A549 treated with Hydrocortisone at 1 μM for 4 hours (cell line): ENCODE measurements at places on chromosomes 7 and 10. TPM values are rescaled to one million over a fixed set of nuclear protein-coding genes. Genes with fewer than 3 reads are reported as not detected.

Gene SFRP5
- total RNA-seq = 2.2 to 2.7 TPM (median 2.6 TPM) in 5 replicates

Gene HIBADH
- 37.4 to 47.1 TPM (median 41.6 TPM) in 5 replicates for total RNA-seq

Gene SLC26A3
- total RNA-seq = not detected in 5 replicates

Gene SAP25
- 0.18 to 0.85 TPM (median 0.21 TPM) in 4 of 5 replicates, not detected in the other for total RNA-seq

Gene HOXA3
- 3.7 to 6.1 TPM (median 5.6 TPM) in 5 replicates for total RNA-seq

Gene CALHM3
- total RNA-seq = 0.22 to 0.50 TPM (median 0.41 TPM) in 5 replicates

Gene LEP
- total RNA-seq = not detected in 5 replicates
